ENCODE measurements at places on chromosomes 7 and 10.
A peak's percentile ranks its signal among the peaks of the same experiment; 100 is the strongest.

- no peak for DNase-seq
Measured at GRCh38 chr7:29547421-29547820, 16.2 kb upstream of the PRR15 start.

DNA sequence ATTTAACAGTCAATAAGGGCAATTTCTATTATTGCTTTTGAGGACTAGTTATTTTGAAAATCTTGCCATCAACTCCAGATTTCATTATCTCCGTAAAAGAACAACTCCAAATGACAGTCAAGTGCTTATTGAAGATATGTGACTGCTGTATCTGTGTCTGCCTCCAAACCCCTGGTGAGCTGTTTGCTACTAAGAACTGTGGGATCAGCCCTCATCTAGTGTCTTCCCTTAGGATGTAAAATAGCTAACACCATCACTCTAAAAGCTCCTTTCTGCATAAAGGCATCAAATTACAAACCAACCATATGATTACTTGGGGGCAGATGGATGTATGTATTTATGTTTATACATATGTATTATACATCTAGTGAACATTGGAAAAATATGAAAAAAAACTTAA lies 70.8 kb upstream of the SLC13A1 start:
- DNase-seq = no peak

GRCh38 chr10:103706762-103707161 lies 148.6 kb downstream of the SH3PXD2A start:
- DNase-seq = no peak

DNA sequence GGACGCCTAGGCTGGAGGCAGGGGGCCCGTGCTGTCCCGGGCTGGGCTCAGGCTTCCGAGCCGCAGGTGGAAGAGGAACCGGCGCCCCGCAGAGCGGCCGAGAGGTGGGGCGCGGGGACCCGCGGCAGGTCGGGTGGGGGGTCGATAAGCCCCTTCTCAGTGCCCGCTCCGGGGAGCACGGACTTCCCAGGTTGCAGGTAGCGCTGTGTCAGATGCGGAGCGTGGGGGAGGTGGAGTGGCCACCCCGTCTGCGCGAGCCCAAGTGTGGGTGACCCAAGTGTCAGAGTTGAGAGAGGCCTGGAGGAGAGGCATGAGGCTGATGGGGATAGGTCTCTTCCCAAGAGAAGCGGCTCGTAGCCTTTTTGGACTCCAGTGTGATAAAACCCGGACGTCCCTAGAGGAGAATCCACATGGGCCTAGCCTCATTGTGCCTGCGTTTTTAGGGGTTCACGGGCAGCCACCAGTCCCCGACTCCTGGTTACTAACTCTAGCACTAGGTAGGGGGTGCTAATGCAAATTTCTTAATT lies 580 bp downstream of the EEPD1 start:
- no peak for DNase-seq

DNA sequence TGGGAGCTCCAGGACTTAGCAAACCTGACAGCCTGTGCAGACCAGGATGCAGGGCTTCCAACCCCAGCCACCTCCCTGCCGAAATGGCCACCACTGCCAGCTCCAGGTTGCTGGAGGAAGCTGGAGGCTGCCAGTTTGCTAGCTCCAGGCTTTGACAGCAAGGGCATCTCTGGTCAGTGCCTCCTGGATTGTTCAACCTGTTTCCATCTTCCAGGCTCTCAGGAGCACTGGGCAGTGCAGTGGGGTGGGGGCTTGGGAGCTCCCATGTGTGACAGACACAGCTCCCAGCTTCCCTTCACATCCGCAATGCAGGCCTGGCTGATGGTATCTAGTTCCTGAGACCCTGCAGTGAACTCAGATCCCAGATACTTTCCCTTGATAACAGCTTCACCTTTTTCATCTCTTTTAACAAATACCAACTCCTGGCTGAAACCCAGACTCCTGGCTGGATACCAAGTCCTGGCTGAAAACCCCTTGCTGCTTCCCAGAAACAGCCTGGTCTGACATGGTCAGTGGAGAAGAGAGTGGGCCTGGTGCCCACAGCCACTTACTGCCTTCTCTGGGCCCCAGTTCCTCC lies 20.8 kb upstream of the RET start:
- DNase-seq = peak; percentile 38

DNA sequence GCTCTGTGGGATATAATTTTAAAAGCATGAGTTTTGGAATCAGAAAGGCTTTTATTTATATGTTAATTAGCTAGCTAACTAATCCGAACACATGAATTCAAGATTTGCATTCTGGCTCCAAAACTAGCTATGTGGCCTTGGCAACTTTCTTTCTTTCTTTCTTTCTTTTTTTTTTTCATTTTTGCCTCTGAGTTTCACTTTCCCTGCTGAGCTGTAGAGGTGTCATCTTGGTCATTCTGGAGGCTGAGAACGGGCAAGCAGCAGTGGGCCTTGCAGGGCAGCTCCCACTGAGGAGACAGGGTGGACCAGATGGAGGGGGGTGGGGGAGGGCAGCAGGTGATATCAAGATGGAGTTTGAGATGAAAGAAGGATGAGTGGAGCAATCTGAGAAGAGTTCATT lies 24.8 kb upstream of the SFMBT2 start:
- DNase-seq = no peak

DNA sequence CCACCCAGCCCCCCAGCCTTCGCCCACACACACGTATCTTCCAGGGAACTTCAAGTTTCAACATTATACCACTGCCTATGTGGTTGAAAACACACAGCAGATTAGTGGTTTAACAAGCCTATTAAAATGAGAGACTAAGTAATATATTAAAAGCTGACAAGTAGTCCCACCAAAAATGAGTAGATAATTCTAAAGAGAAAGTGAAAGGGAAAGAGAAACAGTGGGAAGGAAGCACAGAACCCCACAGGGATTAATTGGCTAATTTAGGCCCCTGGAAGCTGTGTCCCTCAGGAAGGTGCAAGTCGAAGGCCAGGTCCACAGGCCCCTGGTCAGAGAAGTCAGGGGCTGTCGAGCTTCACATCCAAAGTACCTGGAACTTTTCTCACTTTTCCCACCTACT lies 210.5 kb upstream of the YAE1 start:
- no peak for DNase-seq

- DNase-seq = no peak
Measured at GRCh38 chr10:21832821-21833130, 170.8 kb downstream of the DNAJC1 start.

DNA sequence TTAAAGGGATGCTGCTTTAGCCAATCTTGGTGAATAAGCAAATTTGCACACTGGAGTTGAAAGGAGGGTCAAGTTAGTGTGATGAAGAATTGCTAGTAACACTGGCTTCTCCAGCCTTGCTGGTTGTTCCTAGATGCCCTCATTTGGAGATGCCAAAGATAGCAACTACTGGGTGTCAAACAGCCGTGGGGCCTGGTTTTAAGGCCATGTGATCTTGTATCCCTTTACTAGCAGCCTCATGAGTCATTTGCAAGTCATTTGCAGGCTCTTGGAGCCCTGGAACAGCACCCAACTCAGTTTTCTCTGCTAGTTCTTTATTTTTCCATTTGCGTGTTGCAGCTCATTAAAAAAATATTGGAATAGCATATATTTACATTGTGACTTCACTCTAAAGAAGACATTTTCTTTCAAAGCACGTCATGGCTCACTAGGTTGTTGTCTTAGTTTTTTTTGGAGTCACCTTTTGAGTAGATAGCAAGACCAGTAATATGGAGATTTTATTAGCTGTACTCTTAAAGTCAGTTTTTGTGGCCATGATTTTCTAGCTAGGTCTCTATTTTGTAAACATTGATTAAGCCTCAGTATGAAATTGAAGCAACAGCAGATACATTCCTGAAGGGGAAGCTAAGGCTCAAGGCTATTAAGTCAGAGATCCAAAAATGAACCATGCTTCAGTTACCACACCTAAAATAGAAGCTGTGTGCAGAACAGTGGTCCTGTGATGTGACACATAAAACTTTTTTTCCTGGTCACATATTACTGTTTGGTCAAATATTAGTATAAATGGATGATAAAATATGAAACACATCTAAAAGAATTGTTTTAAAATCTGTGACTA lies 1.3 kb downstream of the LSMEM1 start:
- no peak for DNase-seq

- no peak for DNase-seq
Measured at GRCh38 chr10:17237915-17238444, 9.9 kb downstream of the VIM start.

GRCh38 chr7:27678617-27679260 lies 16.1 kb upstream of the HIBADH start:
- no peak for DNase-seq

- no peak for DNase-seq
Measured at GRCh38 chr10:103278537-103278823, 1.5 kb downstream of the INA start.

DNA sequence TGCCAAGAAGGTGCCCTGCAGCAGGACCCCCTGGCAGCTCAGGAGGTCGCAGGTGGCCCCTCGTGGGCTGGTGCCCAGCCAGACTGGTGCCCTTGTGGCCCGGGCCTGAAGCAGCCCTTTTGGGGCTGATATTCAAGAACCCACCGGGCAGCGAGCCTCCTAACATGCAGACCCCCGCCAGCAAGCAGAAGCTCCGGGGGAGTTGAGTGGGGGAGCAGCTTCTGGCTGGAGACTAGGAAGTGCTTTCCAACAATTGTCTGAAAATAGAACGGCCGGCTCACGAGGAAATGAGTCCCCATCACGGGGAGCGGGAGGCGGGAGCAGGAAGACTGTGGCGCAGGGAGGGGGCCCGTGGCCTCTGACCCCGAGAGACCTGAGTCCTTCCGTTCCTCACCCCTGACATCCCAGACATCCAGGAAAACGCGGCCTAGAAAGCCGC lies 9.5 kb upstream of the INTS1 start:
- no peak for DNase-seq

DNA sequence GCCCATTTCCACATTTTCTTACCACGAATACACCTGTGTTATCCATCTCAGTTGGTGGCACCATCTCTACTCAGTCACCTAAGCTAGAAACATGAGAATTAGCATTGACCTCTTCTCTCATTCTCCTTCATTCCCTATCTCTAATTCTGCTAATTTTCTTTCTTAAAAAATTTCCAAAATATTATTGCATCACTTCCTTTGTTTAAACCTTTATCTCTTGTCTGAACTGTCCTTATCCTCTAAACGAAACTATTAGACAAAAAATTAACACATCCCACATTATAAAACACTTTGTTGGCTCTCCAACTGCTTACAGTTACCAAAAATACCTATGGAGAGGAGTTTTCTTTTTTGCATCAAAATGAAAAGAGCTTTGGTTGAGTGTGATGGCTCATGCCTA lies 18.3 kb downstream of the TAF3 start:
- DNase-seq = no peak

DNA sequence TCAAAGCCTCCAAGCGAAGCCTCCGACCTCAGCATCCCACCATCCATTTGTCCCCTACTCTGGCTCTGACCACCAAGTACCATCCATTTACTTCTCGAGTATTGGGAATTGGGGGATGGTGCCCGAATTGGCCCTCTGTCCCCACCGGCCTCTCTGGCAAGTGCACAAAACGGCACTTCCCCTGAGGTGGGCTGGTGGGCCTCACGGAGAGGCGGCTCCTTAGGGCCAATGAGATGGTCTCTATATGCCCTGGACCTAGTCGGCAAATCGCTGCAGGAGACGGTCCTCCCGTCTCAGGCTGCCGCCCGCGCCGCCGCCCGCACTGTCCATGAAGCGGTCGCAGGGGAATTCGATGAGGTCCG lies 2.8 kb downstream of the TRIL start:
- no peak for DNase-seq

- peak; percentile 86 for DNase-seq
Measured at GRCh38 chr7:101058355-101058754, 26.9 kb upstream of the TRIM56 start.

GRCh38 chr10:48287417-48288391 lies 13.2 kb upstream of the FRMPD2 start:
- no peak for DNase-seq

DNA sequence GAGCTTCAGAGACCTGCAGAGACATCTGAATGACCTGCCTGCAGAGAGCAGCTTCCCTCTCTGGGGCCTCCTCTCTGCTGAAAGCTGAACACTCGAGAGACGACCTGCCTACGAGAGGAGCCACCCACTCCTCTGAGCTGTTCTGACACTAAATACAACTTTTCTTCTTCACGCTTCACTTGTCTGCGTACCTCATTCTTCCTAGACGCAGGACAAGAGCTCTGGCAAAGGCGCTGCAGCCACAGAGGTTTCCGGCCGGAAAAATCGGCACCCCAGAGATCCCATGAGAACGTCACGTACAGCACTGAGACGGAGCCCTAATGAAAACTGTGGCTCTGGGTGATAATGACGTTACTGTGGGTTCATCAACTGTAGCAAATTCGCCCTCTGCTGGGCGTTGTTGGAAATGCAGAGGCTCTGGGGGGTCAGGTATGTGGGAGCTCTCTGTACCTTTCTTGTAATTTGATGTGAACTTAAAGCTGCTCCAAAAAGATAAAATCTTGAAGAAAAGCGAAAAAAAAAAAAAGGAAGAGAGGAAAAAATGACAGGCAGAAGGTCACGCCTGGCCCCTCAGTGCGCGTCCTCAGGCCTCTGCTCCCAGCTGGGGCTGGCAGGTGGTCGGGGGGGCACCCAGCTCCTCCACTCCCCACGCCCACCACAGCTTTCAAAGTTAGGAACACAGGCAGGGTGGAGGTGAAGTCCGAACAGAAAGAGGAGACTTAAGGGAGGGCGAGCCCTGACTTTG lies 120.7 kb downstream of the DYNC2I1 start:
- DNase-seq = peak; percentile 82
